ENCODE measurements at places on chromosomes 6 and 20.

- DNase-seq = no peak
Observed at GRCh38 chr6:147201885-147202515, 2.2 kb upstream of the STXBP5 start.

- no peak for DNase-seq
Observed at GRCh38 chr6:117303323-117303722, 38.0 kb downstream of the VGLL2 start.

DNA sequence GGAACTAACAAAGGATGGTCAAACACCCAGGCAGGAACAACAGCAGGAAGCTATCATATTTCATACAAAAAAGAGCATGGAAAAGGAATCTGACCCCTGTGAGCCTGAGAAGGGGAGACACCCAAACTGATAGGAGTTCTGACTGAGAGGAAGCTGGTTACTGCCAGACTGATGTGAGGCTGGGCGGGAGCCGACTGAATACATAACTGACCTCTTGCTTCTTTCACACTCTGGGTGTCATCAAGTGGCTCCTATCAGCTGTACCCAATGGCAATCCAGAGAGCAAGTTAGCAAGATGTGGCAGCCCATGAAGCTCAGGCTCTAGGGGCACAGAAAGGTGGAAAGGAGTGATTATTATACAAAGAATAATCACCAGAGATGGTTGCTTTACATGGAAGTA is 795.1 kb upstream of the HS3ST5 start:
- no peak for DNase-seq

DNA sequence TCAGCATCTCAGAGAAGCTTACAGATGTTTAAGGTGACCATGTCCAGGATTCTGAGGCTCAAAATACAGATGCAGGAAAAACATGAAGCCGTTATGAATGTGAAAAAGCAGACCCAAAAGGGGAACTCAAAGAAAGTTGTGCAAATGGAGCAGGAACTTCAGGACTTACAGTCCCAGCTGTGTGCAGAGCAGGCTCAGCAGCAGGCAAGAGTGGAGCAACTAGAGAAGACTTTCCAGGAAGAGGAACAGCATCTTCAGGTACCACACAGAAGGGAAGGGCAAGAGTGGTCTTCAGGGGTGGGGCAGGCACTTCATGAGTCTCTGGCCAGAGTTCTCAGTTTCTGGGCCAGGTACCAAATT is 15.2 kb downstream of the RNF8 start:
- no peak for DNase-seq

Data from fibroblast of skin of left quadriceps (primary cell).